ENCODE measurements at places on chromosomes 7 and 10.

- DNase-seq = no peak
These were observed 55.5 kb downstream of the PIP4K2A start for GRCh38 chr10:22658745-22659410.

DNA sequence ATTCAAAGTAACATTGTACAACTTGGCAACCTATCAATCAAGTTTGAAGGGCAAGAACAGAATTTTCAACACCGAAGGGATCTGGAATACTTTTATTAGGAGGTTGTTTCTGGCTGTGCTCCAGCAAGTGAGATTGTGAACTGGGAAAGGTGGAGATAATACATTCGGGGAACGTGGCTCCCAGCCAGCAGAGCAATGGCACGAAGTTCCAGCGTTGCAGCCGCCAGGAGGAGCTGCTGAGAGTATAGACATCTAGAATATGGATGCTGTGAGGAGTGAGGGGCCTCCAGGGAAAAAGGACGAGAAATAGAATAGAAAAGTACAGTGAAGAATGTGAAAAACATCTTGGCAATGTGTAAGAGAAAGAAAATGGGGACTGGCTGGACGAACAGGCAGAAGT is 69.5 kb downstream of the TCERG1L start:
- no peak for DNase-seq

- no peak for DNase-seq
These were observed 18.0 kb downstream of the WDR37 start for GRCh38 chr10:1074052-1074747.

GRCh38 chr7:130063036-130063435 is 7.3 kb upstream of the KLHDC10 start:
- DNase-seq = peak; percentile 46

- no peak for DNase-seq
These were observed 12.0 kb downstream of the STARD3NL start for GRCh38 chr7:38190011-38190410.

GRCh38 chr7:144818511-144818910 is 17.3 kb downstream of the TPK1 start:
- DNase-seq = no peak

- no peak for DNase-seq
These were observed 179.8 kb upstream of the PFKP start for GRCh38 chr10:2887391-2888070.

DNA sequence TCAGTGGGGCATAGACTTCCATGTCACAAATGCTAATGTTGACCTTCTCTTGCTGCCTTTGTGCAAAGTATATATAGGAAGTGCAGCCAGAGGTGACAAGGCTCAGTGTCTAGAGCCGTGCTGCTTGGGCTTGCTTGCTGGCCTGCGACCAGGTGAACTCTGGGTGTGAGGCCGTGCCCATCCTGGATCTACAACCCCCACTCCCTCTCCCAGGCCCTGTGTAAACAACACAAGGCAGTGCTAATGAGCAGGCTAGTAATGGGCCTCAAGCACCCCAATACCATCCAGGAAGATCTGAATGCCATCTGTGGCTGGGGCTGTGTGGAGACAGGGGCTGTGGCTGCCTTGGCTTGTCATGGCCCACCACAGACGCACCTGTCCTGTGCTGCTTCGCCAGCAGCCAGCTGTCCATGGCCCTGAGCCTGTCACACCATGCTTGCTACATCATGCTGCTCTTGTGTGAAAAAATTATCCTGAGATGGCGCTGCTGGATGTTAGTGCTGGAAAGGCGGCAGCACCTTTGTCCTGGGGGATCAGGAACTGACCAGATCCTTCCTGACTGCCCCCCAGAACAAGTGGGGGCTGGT is 107.6 kb upstream of the ZNF92 start:
- no peak for DNase-seq

- DNase-seq = no peak
These were observed 30.3 kb upstream of the LSM8 start for GRCh38 chr7:118153551-118154177.

DNA sequence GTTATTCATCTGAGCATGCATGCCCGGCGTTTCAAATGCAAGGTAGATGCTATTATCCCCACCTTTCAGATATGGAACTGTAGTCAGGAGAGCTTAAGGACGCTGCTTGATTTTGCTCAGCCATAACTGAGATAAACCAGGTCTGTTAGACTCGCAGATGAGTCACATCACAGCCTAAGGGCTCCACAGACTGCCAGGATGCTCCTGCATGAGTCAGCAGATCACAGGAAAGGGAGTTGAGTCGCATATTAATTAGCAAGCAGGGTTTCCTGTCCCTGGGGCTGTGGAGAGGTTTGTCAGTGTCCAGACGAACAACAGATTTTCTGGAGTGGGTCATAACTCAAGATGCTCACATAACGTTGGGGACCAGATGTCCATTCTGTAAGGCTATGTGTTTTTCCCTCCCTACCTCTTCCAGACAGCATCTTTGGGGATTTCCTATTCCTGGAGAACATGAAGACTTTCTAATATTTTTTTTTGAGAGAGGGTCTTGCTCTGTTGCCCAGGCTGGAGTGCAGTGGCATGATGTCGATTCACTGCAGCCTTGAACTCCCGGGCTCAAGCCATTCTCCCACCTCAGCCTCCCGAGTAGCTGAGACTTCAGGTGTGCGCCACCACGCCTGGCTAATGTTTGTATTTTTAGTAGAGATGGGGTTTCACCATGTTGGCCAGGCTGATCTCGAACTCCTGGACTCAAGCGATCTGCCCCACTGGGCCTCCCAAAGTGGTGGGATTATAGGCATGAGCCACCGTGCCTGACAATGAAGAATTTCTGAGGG is 36.7 kb downstream of the PFKFB3 start:
- DNase-seq = peak; percentile 53

GRCh38 chr7:93992421-93993110 is 11.6 kb downstream of the BET1 start:
- no peak for DNase-seq

- DNase-seq = no peak
These were observed 60.9 kb downstream of the SLC35B4 start for GRCh38 chr7:134255814-134256213.

- DNase-seq = no peak
These were observed 641.6 kb downstream of the SH2D4B start for GRCh38 chr10:81179324-81179723.

DNA sequence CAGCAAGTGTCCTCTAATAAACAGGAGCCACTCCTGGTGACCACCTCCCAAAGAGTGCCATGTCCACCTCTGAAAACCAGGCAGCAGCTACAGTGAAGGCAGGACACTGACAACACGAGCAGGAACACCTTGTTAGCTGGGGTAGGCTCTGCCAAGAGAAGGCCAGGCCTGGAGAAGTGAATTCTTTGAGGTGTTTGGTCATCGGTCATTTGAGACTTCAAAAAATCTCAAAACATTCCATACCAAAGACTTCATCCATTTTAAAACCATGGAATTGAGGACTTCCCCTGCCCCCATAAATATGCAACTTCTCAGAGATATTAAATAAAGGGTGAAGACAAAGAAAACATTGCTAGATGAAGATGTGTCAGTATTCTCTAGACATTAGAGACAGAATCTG is 28.4 kb upstream of the OPALIN start:
- DNase-seq = no peak

GRCh38 chr7:55432939-55433784 is 68.0 kb downstream of the LANCL2 start:
- DNase-seq = no peak

DNA sequence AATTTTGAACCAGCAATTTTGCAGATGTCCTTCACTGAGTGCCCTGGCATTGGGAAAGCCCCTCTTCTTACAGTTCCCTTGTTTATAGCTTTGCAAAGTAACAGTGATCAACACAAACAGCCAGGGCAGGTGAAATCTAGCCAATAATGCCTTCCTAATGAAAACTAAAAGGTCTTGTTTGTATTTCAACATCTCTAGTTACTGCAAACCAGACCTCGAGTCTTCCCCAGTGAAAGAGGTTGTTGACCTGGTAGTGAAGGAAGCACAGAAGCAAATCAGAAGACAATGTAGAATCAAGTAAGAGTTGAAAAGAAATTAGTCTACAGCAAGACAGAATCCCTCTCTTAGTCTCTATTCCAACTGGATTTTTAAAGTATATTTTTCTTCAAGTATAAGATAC is 231.2 kb downstream of the SNX13 start:
- DNase-seq = no peak

DNA sequence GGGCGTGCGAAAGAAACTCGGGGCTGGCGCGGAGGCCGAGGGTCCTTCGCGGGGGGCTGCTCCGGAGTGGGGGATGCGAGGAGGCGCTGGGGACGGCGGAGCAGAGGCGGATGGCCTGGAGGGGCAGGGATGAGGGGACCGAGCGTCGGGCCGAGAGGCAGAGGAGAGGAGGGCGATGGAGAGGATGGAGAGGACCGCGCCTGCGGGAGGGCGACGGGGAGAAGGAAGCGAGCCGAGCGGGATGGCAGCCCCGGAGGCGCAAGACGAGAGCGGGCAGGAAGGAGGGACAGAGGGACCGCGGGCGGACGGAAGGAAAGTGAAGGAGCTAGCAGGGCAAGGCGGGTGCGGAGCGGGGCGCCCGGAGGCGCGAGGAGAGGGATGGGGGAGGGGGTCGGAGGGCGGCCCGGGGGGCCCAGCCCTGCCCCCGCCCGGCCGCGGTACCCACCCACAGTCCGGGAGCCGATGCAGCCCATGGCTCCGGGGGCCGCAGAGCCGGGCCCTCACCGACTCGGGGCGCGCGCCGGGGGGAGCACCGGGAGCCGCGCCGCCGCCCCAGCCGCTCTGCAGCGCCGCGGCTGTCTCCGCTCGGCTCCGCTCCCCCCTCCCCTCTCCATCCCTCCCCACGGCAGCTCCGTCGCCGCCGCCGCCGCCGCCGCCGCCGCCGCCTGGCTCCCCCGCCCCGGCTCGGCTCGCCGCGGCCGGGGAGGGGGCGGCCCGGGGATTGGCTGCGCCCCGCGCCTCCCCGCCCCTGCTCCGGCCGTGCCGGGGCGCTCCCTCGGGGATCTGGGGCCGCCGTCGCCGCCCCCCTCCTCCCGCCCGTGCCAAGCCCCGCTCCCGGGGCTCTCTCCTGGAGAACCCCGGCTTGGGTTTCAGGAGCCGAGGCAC is at the start of gene FAM131B:
Gene FAM131B (minus strand): TSS at position 583 of the 885 bp plus-strand sequence. CDS start 110 bp downstream, at position 473.
- DNase-seq = no peak

- DNase-seq = no peak
These were observed 49.7 kb downstream of the RABGEF1 start for GRCh38 chr7:66790196-66790595.

GRCh38 chr7:53521638-53522184 is 486.3 kb downstream of the POM121L12 start:
- no peak for DNase-seq

DNA sequence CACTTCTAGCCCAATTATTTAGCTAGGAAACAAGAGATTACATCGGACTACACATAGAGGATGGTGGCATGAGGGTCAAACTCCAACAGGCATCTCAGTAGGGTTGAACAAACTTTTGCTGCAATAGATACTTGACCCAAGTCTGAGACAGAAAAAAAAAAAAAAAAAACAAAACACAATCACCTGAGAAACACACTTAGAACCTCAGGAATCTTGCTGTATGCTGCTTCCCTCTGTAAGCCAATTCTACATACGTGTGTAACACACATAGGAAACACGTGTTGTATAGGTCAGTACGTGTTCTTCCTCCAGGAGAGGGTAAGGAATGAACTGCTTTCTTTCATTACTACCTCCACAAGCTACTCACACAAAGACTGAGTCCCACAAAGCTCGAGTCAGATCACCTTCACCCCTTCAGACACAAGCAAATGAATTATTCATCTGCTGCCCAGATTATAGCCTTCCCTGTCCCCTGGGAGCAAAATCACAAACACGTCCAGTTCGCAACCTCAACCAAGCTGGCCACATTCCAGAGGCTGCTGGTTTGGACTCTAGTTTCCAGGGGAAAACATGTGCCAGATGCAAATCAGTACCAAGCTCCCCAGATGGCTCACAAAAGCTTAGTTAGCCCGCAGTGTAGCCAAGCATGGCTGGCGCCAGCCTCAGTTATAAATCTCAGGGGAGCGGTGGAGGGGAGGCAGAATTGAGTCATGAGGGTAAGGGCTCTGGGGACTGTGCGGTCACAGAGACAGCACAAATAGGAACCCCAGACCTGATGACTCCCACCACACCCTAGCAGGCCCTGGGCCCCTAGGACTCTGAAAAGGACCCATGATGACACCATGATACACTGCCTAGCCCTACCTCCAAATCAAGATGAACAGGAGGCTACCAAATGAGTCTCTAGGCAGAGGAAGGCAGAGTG is 15.1 kb downstream of the PSAP start:
- no peak for DNase-seq

DNA sequence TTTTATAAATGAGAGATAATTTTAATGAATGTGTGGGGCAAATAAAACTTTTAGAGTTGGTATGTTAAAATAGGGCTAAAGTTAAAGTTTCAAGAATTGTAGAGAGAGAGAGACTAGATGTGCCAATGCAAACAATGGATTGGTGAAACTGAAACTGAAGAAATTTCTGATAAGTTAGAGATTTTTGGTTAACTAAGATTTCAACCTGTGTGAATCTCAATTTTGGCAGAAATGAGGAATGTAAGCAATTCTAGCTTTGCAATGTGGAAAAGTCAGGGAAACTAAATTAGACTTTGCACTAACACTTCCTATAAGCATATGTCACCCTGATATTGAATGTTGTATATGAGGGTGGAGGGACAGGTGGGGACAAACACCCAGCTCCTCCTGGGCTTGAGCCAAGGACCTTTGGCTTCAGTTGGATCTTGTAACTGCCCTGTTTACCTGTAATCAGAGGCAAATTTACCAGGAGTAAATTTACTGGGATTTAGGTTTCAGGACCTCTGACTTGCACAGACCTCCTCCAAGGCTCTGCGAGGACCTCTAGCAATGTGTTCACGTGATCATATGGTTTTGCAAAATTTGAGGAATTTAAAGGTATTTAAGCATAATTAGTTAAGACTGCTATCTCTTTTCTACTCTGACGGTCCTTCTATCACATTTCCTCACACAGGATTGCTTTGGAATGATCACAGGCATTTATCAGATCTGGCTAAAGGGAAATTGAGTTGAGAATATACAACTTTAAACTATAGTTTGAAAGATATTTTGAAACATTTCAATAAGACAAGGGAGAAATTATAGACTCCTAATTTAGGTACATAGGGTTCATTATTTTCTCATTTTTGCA is 33.1 kb upstream of the RPA3 start:
- no peak for DNase-seq

- DNase-seq = no peak
These were observed 13.1 kb downstream of the AVPI1 start for GRCh38 chr10:97673736-97674525.

GRCh38 chr7:73890555-73891147 is 29.7 kb downstream of the TMEM270 start:
- no peak for DNase-seq

DNA sequence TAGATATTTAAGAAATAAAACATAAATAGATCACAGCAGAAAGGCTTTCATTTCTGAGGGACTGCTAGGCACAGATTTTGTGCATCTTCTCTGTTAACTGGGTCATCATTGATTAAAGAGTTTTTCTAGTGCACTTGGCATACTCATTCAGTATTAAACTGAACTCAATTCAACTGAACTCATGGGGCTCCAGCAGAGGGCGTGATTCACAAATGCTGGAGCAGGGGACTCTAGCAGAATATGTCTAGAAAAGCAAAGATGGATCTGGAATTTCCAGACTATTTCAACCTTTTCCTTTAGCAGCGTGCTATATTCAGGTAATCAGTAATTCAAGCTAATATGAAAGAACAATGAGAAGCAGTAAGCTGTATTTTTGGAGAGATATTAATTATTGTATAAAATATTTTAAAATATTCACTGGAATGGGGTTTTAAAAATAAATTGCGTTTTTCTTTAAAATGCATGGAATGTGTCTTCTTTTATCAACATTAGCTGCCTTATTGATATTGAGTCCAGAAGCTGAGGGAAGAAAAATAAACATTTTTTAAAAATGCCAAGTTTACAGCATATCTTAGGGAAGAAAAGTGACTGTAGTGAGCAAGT is 296.8 kb upstream of the CACNA2D1 start:
- no peak for DNase-seq
